Activated T-cell treated with anti-CD3 and anti-CD28 coated beads for 1 hour (primary cell): ENCODE measurements at places on chromosomes 7 and 10.

GRCh38 chr10:110358869-110359629, 54.3 kb upstream of the SMNDC1 start:
- DNase-seq: no peak

DNA sequence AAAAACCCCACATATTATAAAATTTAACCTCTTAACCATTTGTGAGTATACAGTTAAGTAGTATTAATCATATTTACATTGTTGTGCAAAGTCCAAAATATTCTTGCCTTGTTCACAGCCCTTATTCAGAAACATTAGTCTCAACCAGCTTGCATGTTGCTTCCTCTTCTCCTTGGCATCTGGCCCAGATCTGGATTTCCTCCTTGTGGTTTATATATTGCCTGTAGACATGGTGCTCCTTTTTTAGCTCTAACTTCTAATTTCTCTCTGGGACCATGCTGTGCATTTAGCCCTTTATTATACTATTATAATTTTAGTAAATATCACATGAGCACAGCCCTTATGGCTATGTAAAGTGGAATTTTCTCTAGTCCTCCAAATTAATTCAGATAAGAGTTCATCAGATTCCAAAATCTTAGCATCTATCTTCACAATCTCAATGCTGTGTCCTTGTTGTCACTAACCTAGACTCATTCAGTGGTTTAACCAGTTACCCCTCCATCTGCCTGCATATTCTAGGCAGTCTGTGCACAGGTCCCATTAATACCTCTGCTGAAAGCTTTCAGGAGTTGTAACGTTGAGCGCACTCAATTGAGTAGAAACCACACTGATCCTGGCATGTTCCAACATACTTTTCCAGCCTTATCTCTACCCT, 7.9 kb downstream of the CPED1 start:
- DNase-seq: peak; percentile 26

- DNase-seq: no peak
Observed at GRCh38 chr10:34058845-34059614, 724.6 kb upstream of the NRP1 start.

- DNase-seq: no peak
Observed at GRCh38 chr10:127578259-127578960, 29.3 kb downstream of the NPS start.

DNA sequence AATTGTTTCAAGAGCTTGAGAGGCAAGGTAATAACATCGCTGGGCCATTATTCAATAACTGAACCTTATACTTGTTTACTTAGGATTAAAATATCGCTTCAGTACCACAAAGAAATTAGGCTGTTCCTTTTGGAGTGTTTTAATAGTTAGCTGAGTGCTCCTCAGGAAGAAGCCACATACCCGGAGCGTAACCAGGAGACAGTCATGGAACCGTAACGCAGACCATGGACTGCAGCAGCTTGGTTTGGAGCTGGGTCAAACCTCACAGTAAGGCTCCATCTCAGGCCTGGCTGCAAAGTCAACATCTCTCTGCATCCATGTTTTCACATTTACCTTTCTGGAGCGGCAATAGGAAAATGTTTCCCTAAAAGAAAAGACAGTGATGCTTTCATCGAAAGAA, 599.0 kb downstream of the TNS3 start:
- no peak for DNase-seq
